ENCODE measurements at places on chromosomes 7 and 10.

GRCh38 chr10:31083765-31084184 is 52.1 kb upstream of the ZNF438 start:
- peak; percentile 29 for DNase-seq

- no peak for DNase-seq
Observed at GRCh38 chr10:58740620-58741369, 228.1 kb downstream of the BICC1 start.

GRCh38 chr7:114152314-114152938 is 233.6 kb upstream of the PPP1R3A start:
- no peak for DNase-seq

GRCh38 chr10:51063659-51064535 is 10.4 kb upstream of the PRKG1 start:
- no peak for DNase-seq

DNA sequence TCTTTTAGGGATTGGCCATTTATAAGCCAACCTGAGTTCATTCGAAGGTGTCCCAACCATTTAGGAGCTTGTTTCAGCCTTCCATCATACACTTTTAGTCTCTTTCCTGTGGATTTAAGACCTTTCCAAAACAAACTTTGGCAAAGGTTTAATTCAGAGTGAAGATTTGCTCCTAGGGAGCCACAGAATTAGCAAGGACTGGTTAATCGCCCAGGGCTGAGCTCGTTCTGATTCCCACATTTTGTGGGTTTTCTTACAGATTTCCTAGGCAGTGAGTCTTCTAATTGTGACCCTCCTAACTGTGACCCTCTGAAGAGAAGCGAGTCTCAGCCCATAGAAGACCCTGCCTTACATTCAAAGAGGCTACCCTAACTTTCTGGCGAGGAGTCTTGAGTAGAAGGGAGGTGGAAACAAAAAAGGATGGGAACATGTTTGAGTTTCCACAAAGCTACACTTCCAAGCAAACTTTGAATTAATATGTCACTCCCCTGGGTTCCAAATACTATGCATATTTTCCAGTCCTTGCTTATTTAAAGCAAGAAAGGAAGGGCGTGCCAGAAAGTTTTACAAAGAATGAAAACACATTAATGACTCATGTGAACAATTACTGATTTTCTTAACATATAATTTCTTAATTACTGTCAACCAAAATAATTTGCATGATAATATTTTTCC is 118.3 kb downstream of the ARID5B start:
- DNase-seq = no peak

DNA sequence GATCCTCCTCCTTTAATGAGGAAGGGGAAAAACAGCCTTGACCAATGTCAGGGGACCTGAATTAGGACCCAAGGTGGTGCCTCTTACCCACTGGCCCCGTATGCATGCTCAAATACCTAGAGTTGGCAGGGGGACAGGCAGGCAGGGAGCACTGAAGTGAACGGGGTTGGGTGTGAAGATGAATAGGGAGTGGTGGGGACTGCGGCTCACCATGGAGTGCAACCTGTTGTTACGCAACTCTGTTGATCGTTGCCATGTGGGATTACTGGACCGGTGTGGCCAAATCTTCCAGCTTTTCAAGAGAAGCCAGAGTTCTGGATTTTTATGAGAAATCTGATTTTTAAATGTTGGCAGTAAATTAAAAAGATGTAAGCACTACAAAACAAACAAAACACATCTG is 48.1 kb downstream of the TLL2 start:
- DNase-seq = no peak

GRCh38 chr10:120735773-120736371 is 115.3 kb upstream of the WDR11 start:
- peak; percentile 4 for DNase-seq

GRCh38 chr10:76902949-76903348 is 734.7 kb downstream of the KCNMA1 start:
- DNase-seq = no peak

DNA sequence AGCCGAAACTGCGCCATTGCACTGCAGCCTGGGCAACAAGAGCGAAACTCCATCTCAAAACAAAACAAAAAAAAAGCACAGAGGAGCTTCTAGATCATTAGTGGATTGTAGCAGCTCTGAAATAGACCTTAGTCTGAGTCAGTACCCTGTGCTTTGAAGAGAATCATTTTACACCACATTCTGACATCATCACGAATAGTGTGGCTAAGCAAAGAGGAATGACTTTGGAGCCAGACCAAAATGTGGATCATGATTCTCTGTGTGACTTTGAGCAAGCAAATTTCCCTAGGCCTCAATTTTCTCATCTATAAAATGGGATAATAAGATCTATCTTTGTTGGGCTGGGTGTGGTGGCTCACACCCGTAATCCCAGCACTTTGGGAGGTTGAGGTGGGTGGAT is 618.9 kb downstream of the CALN1 start:
- no peak for DNase-seq

DNA sequence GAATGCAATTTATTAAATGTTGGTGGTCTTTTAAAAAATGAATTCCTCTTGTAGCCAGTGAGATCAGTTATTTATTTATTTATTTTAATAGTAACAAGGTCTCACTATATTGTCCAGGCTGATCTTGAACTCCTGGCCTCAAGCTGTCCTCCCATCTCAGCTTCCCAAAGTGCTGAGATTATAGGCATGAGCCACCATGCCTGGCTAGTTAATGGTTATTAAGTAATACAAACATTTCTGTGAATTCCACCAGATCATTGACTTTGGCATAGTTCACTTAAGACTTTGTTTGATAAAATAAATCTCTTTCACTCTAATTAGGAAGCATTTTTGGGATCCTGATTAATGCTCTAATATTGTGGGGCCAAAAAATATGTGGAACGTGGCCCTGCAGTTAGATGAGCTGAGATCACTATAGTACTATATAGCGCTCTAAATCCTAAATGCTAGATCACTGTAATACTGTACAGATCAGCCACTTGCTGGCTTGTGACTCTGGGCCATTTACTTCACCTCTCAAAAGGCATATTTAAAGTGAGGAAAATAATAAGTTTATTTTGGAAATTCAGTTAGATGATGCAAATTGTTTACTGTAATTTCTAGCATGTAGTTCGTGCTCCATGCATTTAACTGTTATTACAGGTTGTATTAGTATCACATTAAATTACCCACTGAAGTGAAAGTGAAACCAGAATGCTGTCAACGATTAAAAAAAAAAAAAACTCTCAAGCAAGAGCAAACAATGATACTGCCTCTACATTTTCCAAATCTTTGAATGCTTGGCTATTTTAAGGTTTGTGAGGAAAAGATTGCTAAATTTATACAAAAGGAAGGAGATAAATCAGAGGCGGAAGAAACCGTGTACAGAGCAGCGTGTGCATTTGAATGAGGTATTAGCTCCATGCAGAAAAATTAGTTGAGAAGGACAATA is 15.9 kb upstream of the FAS start:
- no peak for DNase-seq

DNA sequence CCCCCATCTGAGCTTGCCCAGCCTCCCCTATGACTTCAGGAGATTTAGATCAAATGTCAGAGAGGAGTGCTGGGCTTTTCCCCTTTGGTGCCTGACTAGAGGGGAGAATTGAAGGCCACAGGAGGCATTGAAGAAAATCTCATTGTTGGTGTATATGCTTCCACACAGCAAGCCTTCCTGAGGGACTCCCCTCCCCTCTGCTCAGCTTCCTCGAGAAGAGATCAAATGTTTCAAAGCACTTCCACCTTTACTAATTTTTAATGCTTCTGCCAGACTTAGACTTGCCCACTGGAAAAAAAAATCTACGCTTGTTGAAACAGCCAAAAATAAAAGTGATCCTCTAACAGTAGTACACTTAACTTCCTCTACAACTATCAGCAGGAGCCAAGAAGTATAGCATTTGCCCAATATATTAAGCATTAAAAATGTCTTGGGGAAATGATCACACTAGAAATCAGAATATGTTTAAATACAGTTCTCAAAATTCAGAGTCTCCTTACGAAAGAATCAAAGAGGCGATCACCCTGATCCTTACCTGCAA is 79.3 kb downstream of the FZD1 start:
- no peak for DNase-seq

- no peak for DNase-seq
Observed at GRCh38 chr7:107721286-107721685, 22.7 kb upstream of the CBLL1 start.

- DNase-seq = no peak
Observed at GRCh38 chr7:158778471-158778870, 50.8 kb downstream of the ESYT2 start.

DNA sequence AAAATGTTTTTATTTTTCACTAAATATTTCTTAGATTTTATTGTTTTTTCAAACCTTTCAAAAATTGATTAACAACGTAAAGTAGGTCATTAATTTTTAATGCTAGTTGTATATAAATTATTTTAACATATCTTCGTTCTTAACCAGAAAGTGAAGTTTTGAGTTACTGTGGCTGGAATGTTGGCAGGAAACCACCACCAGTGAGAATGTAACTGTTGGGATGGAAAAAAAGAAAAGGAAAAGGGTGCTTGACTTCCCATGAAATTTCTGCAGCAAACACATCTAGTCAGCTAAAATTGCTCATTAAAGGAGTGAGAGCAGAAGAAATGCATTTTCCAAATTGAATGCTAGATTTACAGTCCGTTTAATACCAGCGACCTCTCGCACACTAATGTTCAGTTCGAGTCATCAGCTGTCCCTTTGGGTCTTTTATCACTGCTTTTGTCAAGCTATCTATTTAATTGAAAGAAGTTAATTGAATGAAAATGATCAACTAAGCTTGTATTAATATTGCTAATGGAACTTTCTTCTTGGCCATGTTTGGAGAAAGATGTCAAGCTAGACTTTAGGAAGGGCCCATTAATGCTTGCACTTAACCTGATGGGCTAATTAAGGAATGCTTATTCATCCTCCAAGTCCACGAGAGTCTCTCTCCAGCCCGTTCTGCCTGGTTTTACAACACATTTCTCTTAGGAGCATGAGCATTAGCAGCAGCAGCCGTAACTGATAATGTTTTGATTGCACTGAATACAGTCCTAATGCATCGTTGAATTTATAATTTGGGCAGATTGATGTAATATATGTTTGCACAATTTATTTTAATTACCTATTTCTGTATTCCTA is 70.1 kb downstream of the UBE3C start:
- no peak for DNase-seq

DNA sequence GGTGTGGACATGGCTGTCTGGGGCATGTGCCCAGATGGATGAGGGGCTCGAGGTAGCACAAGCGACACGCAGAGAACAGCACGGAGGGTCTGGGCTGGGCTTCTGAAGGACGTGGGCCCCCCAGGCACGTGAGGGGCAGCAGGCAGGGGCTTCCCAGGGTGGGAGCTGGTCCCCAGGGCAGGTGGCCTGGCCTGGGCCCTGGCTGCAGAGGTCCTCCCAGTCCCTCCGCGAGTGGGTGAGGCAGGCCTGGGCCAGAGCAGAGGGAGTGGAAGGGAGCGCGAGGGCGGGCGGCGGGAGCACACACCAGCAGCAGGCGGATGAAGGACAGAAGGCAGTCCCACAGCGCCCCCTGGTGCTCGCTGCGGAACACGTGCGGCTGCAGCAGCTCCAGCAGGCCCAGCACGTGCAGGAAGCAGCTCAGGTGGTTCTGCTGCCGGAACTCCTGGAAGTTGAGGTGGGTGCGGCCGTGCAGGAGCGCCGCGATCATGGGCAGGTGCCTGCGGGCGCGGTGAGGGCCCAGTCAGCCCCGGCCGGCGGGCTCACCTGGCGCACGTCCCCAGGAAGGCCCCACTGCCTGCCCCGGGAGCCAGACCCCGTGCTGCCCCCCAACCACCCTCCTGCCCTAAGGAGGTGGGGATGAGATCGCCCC is 14.7 kb upstream of the MICALL2 start:
- peak; percentile 99 for DNase-seq

DNA sequence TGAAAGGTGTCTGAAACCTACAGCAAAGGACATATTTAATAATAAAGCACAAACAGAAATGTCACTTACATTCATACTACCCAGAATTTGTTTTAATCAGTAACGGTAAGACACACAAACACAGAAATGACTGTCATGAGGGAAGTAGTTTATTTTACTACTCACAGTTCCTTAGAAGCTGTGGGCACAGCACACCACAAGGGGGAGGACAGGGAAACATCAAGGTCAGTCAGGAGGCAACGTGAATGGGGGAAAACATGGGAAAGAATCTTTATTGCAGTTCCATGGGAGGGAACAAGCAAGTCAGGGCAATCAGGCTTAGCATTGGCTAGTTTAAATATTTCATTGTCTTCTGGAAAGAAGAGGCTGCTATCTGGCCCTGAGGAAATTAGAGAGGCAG is 123.8 kb upstream of the PDSS1 start:
- no peak for DNase-seq

DNA sequence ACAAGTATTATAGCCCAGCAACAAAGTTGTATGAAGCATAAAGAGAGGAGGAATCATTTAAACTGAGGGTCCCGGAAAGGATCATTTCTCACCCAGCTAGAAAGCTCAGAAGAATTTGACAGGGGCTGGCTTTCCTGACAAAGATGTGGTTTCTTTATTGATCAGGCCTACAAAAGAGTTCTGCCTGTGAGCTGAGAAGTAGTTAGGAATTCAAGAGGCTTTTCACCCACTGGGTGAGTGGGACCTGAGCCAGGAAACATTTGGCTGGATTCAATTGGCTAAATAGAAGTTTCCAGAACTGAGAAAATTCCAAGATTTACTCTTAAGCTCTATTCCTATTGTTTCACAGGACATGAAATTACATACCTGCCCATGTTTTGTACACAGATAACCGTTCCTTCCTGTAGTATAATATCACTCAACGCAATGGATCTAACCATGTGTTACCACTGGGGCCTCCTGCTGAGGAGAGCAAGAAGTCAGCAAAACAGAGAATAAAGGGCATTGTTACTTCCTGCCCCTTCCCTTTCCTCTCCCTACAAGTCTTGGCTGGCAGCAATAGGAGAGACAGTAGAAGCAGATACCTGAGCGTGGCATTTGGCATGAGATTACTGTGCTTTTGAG is 53.9 kb upstream of the PAPSS2 start:
- DNase-seq = no peak

- DNase-seq = no peak
Observed at GRCh38 chr10:17506856-17507471, 52.6 kb upstream of the ST8SIA6 start.

- DNase-seq = no peak
Observed at GRCh38 chr7:55075464-55076021, 56.7 kb downstream of the EGFR start.

DNA sequence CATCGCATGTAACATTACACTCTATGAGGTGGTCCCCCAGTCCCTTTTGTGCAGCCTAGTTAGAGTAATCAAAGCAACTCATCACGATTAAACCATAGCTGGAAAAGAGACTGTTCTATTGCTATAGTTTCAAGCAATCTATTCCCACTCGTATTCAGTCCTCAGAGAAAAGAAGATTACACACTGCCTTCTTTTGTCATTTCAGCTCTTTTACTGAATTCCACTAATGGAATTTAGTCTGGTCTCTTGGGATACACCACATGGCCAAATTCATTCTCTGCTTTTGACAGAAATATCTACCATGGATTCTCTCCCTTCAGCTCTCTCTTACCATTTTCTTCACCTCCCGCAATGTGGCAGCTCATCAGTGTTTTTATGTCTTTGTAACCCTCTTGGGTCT is 108.9 kb upstream of the HDAC9 start:
- DNase-seq = no peak

GRCh38 chr7:43618073-43618472 is 35.2 kb downstream of the STK17A start:
- DNase-seq = no peak

- no peak for DNase-seq
Observed at GRCh38 chr10:70899096-70899495, 10.7 kb upstream of the PCBD1 start.

- DNase-seq = no peak
Observed at GRCh38 chr7:12269100-12269895, 58.2 kb downstream of the TMEM106B start.

GRCh38 chr10:95431900-95432342 is 129.2 kb downstream of the SORBS1 start:
- DNase-seq = no peak

Data from GM19239 (cell line).